ENCODE measurements at places on chromosomes 12 and 14.

DNA sequence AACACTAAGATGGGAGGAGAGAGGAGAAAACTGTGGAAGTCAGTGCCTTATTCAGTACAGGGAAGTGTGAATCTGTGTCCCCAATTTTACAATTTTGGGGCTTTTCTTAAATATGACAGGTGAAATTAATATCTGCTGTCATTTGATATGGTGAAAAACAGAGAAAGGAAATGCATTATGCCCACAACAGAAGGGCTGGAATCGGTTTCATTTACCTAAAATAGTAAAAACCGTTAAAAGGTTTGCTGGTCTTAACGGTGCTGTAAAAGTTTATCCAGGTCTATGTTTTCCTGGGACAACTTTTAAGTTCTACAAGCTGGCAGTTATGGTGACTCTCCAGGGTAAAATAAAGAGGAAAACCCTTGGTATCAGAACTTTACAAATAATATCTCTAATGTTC is 310.8 kb downstream of the FUT8 start:
- no peak for DNase-seq

DNA sequence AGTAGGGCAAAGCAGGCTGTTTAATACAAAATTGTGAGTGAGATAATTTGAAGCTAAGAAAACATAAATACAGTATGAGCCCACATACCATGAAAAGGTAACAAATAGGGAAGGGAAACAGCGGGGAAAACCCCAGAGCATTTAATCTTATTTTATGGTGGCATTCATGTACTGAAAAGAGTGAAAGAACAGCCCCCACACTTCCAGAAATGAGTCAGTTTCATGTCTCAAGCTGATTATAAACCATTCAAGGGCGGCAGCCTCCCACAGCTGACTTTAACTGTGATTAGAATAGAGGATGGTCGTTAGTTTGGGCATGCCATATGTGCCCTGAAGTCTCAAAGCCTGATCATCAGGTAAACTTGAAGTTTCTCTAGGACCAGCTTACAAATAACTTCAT is 64.5 kb downstream of the FOXG1 start:
- DNase-seq, result no peak

DNA sequence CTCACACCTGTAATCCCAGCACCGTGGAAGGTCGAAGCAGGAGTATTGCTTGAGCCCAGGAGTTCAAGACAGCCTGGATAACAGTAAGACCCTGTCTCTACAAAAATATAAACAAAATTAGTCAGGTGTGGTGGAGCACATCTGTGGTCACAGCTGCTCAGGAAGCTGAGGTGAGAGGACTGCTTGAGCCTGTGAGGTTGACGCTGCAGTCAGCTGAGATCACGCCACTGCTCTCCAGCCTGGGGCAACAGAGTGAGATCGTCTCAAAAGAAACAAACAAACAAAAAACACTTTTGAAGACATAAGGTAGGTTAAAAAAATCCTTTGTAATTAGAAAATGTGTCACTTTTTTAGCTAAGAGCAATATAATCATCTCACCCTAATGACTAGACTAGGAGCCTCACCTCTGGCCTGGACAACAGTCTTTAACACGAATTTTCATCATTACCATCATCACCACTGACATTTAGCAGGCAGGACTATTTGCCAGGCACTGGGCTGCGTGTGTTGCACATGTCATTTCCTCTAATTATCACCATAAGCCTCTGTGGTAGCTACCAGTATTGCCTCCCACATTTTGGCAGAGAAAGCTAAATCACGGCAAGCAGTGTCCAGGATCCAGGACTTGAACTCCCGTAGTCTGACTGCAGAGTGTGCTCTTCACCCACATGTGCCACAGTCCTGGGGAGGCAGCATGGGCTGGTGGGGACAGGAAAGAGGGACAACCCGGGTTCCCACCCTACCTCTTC is 4.6 kb upstream of the SYCP3 start:
- DNase-seq, result no peak

DNA sequence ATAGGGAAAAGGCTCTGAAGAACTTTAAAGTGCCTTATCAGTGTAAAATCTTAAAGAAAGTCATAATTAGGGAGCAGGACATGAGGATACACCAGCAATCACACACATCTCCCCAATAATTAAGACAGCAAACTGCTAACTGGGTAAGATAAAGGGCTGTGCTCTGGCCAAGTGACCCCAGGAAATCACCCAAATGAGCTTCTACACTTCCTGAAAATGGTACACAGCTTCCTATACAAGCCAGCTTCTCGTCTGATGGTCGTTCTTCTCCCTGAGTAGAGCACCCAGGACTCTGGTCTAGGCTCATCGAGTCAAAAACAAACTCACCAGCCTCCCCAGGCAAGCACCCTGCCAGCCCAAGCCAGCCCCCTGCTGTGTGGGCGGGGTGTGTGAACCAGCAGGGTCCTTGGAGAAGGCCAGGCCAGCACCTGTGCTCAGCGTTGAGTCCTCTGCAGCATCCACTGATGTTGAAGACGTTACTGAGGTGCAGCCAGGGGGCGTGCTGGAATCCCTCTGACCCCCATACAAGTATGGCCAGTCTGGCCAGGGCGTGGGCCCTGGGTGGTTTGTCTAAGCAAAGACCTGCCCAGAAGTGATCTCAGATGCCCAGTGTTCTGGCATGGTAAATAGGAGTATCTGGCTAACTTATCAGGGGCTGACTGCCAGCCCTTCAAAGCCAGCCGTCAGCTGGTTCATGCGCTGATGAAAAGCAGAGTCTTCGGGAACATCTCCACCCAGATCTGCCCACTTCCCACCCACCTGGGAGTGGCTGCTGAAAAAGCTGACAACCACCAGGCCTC is 41.4 kb downstream of the ACTN1 start:
- DNase-seq, result peak; percentile 48

Data from activated T-cell treated with anti-CD3 and anti-CD28 coated beads, Interleukin-2, amount 50 U/mL, for 48 hours (primary cell).